ENCODE measurements at places on chromosomes 4 and X.

DNA sequence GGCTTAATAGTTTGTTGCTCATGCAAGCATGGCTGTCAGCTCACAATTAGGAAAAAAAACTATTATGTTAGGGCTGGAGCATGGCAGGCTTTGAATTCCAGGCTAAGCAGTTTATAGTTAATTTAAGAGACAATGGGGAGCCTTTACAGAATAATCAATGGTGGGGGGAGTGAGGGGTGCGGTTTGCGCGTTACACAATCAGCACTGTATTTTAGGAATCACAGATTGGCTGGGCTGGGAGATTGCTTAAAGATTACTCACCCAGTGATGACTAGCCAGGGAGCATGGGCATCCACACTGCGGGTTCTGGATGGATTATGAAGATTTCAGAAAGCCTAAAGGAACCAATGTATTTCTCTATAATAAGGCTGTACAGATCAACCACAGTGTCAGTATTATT is 186.6 kb downstream of the SOX3 start:
- no peak for DNase-seq

GRCh38 chr4:162682651-162683050 is 484.0 kb downstream of the NAF1 start:
- DNase-seq, result no peak

GRCh38 chr4:137267024-137267423 is 265.3 kb downstream of the PCDH18 start:
- DNase-seq, result peak; percentile 65

DNA sequence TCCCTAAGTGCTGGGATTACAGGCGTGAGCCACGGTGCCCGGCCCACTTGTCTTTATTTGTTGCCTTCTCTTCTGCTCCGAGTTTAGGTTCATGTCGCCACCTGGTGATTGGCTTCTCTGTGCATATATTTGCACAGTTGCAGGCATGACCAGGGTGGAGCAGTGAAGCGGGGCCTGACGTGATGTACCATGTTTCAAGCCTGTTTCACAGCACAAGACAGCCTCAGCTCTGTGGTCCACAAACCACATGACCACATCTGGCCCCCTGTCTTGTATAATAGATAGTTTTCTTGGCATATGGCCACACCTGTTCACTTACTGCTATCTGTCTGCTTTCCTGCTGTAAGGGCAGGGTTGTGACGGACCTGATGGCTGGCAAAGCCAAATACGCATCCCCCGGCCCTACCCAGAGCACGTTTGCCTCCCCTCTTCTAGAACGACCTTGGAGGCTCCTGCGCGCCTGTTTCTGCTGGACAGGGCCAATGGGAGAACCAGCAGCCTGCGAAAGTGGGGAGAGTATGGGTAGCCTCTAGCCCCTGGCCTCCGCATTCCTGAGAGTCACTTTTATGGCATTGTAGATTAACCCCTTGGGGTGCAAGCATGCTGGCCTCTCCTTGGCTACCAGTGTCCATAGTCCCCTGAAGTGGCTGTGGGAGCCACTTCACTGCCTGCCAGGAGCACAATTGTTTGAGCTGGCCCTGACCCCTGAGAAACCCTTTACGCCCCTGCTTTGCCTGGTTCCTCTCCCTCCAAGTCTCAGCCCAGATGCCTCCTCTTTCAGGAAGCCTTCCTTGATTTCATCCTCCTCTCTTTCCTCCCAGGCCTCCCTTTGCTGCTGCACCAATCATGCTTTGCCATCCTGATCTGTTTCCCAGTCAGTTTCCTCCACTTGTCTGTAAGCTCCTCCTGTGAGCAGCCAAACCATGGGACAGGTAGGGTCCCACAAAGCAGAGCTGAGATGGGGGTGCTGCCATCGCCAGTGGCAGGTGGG is 6.0 kb upstream of the SH3TC1 start:
- DNase-seq, result peak; percentile 35

GRCh38 chrX:116198810-116199209 is 28.3 kb downstream of the AGTR2 start:
- no peak for DNase-seq

- no peak for DNase-seq
Measured at GRCh38 chrX:34147345-34147744, 15.2 kb upstream of the FAM47A start.

GRCh38 chr4:168755598-168756477 is 254.2 kb downstream of the CBR4 start:
- no peak for DNase-seq

GRCh38 chr4:67106861-67107460 is 438.3 kb downstream of the CENPC start:
- no peak for DNase-seq

Measured in NCI-H226 (cell line).